ENCODE measurements at places on chromosomes 5 and 9.

GRCh38 chr5:43074987-43075318 is 34.8 kb upstream of the ANXA2R start:
- DNase-seq: no peak

DNA sequence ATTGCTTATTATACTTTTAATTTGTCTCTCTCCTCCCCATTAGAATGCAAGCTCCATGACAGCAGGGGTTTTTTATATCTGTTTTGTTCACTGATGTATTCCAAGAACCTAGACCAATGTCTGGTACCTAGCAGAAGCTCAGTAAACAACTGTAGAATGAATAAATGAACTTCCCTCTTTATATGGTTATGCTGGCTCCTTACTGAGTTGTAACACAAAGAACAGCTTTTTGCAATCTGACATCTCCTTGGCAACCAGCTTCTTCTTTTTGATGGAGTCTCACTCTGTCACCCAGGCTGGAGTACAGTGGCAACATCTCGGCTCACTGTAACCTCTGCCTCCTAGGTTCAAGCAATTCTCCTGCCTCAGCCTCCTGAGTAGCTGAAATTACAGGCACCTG is 13.6 kb downstream of the TRMO start:
- no peak for DNase-seq

- DNase-seq: no peak
These were observed 15.7 kb upstream of the CEP120 start for GRCh38 chr5:123438902-123439301.

DNA sequence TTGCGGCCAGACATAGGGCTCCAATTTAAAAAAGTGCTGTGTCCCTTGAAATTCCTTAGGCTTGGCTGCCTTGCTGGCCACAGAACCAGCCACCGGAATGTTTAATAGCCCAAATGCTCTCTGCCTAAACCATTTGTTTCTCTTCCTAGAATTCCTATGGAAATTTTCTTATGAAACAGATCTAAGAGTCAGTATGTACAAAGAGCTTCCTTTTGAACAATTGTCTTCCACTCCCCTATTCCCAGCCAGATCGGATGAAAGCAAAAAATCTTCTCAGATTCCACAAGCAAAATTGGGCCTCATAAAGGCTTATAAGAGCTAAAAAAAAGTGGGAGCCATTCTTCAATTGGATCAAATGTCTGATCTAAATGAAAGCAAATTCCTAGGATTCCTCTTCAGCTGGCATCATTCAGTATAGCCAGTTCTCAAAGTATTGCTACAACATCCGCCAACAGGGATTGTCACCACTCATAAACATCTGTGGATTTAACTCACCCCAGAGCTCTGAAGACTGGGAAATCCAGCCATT is 104.3 kb downstream of the CEMIP2 start:
- no peak for DNase-seq

- DNase-seq: no peak
These were observed 40.2 kb upstream of the DTWD2 start for GRCh38 chr5:119028575-119028974.

GRCh38 chr9:5735072-5735471 is 97.8 kb downstream of the ERMP1 start:
- DNase-seq: no peak

DNA sequence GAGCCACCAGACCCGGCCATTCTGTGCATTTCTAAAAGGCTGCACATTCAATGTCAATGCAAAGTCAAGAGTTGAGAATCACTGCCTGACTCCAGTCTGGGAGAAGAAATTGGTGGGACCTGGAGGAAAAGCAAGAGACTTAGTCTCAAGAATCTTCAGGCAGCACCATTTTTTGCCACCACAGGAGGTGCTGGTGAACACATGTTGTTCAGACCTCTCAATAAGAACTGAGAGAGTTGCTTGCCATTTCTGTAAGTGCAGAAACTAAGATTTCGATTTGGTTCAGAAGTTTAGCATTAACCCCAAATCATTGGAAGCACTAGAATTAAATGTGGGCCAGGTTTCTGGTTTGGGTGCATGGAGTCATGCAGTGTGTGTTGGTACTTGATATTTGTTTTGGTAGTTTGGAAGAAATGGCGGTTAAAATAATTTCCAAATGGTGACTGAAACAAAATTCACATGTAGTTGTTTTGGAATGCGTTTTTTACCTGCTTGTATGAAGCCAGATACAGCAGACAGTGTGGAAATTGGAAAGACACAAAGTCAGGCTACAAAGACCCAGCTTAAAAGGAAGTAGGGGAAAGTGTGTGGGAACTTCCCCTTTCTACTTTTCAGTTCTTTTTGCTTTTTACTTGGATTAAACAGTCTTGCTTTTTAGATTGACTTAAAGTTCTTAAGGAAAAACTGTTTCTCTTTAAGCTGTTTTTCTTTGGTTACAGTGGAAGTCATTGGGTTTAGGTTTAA is 20.4 kb downstream of the PDE8B start:
- DNase-seq: no peak

- DNase-seq: no peak
These were observed 318.4 kb upstream of the RIOK2 start for GRCh38 chr5:97501286-97501964.

GRCh38 chr9:84636436-84636835 is 33.1 kb upstream of the NTRK2 start:
- no peak for DNase-seq

DNA sequence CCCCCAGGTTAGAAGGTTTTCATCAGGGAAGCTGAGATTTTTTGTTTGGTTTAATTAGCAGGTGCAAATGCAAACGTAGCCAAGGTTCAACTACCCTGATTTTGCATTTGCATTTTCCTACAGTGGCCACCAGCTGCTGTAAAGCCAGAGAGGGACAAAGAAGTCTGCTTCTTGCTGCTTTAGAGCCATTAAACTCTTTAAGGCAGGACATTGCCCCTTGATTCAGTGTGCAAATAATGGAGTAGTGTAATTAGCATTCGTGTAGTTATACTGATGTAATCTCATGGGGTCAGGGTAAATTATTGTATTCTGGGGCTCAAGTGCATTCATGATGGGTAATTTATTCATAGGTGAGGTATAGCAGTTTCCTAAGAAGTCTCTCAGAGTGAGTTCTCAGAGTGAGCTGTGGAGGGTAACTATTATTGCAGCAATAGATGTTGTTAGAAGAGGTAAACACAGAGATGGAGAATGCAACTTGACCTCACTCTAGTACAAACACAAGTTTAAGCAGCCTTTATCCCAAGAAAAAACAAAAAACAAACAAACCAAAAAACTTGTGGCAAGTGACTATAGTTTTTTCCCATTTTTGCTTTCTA is 526.5 kb downstream of the KIF4B start:
- no peak for DNase-seq

- DNase-seq: no peak
These were observed 163.6 kb upstream of the IRX2 start for GRCh38 chr5:2914981-2915484.

DNA sequence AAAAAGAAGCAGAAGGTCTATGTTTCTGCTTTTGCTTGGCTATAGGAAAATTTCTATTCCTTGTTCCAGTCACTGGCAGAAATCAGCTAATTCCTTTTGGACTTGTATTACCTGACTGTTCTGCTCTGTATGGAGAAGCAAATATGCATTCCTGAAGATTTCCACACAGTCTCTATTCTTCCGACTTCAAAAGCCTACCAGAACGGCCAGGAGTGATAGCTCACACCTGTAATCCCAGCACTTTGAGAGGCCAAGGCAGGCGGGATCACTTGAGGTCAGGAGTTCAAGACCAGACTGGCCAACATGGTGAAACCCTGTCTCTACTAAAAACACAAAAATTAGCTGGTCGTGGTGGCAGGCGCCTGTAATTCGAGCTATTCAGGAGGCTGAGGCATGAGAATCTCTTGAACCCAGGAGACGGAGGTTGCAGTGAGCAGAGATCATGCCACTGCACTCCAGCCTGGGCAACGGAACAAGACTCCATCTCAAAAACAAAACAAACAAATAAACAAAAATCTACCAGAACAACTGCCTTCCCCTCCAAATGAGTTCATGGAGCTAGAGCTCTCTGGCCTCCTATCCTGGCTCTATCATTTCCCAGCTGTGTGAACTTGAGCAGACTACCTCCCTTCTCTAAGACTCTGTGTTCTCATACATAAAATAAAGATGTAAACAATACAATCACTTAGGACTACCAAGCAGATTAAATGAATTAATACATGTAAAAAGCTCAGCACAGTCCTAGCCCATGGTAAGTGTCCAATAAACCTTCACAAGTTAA is 17.0 kb downstream of the MYO10 start:
- DNase-seq: no peak

DNA sequence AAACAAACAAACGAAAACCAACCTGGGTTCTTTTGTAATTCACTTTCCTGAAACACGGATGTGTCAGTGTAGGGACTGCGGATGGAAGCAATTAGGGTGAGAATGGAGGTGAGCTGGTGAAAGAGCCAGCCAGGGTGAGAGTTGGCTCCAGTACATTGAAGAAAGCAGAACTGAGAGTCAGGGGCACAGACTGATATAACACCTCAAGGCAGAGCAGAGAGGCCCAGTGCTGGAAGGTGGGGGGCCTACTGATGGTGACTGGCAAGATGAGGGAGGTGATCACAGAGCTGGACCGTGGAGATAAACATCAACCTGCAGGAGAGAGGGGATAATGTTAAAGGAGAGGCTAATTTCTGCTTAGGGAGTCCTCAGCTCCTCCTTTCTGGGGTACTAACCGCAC is 221.1 kb downstream of the MAN2A1 start:
- DNase-seq: no peak

- DNase-seq: no peak
These were observed 89.3 kb downstream of the ALDH1A1 start for GRCh38 chr9:72863456-72864094.

- no peak for DNase-seq
These were observed 72.2 kb downstream of the SHB start for GRCh38 chr9:37996819-37997217.

- DNase-seq: no peak
These were observed 16.2 kb downstream of the COL27A1 start for GRCh38 chr9:114171500-114171899.

DNA sequence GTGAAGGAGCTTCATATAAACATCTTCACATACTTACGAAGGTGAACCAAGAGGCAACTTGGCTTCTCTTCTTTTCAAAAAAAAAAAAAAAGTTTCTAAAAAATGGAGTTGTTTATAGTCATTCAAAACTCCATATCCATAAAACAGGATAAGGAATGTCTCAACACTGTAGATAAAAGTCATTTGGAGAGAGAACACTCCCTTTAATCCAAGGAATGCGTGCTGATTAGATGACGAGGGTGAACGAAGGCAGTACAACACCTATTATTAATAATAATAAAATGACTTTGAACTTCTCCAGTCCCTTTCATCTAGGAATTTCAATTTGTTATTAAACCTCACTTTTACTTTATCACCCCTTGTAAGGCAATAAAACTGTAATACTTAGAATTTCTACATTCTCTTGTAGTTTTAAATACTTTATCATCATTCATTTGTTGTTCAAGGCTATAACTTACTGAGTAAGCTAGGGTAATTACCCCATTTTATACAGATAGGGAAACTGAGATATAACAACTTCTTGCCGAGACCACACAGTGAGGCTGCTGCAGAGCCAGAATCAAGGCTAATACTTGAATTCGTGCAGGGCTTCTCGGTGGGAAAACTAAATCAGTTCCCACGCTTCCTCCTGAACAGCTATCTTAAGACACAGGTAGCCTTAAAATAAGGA is 377.1 kb downstream of the EFNA5 start:
- DNase-seq: no peak

DNA sequence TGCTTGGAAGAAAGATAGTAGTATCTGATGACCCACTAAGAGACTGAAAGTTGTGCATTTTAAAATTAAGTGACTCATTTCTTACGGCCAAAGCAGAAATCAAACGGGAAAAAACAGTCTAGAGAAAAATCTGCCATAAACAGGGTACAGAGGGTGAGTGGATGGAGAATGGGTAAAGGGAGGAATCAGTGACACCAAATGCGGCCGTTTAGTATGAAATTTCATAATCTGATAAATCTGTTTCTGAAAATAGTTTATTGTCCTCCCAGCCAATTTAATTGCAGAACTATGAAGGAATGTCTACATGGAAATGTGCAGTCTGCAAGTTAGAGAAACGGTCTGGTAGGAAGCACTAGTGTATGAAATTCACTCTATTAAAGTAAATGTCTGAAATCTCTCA is 39.5 kb downstream of the ADAMTS12 start:
- no peak for DNase-seq

GRCh38 chr9:114460513-114461199 is 44.6 kb downstream of the WHRN start:
- DNase-seq: no peak

DNA sequence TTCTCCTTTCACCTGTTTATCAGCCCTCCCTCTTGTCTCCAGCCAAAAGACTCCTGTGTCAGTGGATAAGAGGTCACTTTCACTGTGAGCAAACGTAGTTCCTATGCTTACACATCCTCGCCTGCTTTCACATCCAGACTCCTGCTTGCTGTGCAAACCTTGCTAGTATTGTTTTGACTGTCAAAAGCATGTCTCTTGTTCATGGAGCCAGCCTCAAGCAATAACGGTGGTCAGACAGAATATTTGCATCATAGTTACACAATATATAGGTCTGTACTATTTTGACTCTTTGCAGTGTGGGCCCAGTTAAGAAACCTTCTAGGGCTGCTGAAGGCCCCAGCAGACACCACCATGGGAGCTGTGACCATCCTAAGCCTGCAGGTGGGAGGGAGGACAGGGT is 420.0 kb downstream of the SEMA5A start:
- DNase-seq: no peak

GRCh38 chr5:54529565-54529964 is 12.0 kb downstream of the SNX18 start:
- no peak for DNase-seq

- DNase-seq: no peak
These were observed 188.5 kb downstream of the COX7C start for GRCh38 chr5:86806206-86806605.

- no peak for DNase-seq
These were observed 142.8 kb downstream of the ENC1 start for GRCh38 chr5:74497706-74498105.

- DNase-seq: peak; percentile 39
These were observed 2.0 kb downstream of the GLIS3 start for GRCh38 chr9:4297786-4298254.

GRCh38 chr5:54443270-54443669 is 12.2 kb upstream of the HSPB3 start:
- no peak for DNase-seq

GRCh38 chr9:133981958-133982681 is 10.0 kb downstream of the VAV2 start:
- no peak for DNase-seq

DNA sequence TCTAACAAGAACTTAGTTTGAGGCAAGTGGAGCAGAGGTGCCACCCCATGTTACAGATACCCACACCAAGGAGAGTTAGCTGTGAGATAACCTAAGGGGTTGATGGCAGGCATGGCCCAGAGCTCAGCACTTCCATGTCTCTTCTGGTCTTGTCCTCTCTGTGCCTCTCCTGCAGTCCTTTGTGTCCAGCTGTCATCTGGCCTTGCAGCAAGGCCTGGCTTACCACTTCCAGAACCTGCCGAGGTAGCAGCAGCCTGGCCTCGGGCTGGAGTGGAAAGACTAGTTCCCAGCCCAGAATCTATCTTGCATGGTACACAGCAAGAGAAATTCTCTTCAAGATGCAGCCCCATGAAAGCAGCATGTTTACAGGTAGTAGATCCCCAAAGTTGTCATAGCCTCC is 41.5 kb downstream of the PIP5K1B start:
- DNase-seq: no peak

- no peak for DNase-seq
These were observed 98.2 kb upstream of the NIPBL start for GRCh38 chr5:36778336-36778735.

GRCh38 chr9:30310711-30311110 is 2073.7 kb upstream of the ACO1 start:
- DNase-seq: no peak
